ENCODE measurements at places on chromosomes 1 and 21.

DNA sequence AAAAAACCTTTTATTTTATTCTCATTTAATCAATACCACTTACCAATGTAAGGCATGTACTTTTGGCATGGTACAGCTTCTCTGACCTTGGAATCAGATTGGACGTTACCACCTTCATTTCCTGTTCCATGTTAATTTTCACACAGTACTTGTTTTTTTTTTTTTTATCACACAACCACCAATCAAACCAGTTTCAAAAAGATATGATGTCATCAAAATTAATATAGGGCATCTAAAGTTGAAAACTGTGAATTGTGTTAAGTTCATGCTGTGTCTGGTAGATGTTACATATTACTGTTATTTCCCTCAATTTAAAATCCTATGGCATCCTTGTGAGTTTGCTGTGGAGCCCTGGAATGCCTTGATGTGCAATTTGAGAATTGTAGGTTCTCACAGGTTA, 85.1 kb downstream of the NPHS2 start:
- DNase-seq: no peak

DNA sequence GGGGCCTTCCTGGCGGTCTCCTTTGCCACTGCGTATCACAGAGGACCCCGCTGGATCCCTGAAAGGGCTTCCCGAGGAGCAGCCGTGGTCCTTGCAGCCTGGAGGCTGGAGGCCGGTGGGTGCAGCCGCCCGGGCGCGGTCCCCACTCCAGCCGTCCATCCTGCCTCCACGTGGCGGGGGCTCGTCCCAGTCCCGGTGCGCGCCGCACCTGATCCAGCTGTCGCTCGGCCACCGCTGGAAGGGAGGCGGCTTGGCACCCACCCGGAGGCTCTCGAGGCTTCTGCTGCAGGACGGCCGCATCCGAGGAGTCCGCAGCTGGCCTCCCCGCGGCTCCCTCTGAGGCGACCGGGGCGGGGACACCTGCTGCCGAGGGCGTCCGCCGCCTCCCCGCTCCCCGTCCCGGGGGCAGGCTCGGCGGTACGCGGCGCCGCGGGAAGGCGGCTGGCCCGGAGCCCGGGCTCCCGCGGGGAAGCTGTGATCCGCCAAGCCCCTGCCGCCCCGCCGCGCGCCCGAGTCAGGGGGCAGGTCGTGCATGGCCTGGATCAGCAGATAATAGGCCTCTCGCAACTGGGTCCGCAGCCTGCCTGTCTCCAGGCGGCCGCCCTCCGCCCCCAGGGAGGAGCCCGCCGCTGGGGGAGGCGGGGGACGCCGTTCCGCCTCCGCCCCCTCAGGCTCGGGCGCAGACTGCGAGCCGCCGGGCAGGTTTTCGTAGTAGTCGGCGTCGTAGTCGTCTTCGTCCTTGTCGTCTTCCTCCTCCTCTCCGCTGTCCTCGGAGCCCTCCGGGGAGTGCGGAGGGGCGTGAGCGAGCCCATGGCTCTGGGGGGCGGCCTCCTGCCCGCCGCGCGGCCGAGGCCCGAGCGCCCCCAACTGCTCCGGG, at the start of gene SYDE2:
TSS of gene SYDE2 (minus strand) at position 554 of the 877 bp plus-strand sequence. CDS start at position 534, 20 bp downstream.
- DNase-seq: peak; percentile 93

DNA sequence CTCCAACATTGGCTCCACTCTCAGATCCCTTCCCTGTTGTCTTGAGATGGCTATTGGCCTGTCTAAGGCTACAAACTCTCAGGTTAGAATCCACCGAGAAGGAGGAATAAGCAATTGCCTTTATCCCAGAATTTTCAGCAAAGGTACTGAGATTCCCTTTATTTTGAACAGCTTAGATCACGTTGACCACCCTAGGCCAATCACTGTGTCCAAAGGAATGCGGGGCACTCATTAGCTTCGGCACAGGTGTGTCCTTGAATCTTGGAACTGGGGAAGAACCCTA, 6.9 kb downstream of the S100A11 start:
- DNase-seq: no peak

- DNase-seq: peak; percentile 63
Observed at GRCh38 chr1:170967042-170967910, 31.9 kb downstream of the MROH9 start.

DNA sequence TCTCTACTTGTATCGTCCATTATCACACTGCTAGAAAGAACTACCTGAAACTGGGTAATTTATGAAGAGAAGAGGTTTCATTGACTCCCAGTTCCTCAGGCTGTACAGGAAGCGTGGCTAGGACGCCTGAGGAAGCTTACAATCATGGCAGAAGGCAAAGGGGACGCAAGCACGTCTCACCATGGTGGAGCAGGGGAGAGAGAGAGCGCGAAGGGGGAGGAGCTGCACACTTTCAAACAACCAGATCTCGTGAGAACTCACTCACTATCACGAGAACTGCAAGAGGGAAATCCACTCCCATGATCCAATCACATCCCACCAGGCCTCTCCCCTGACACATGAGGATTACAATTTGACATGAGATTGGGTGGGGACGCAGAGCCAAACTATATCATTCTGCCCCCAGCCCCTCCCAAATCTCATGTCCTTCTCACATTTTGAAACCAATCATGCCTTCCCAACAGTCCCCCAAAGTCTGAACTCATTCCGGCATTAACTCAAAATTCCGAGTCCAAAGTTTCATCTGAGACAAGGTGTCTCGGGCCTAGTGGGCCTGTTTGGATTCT, 8.0 kb downstream of the MMEL1 start:
- DNase-seq: no peak

- DNase-seq: no peak
Observed at GRCh38 chr1:223337174-223337869, 26.7 kb downstream of the SUSD4 start.

GRCh38 chr1:213987927-213988506, at the start of gene PROX1:
TSS of gene PROX1 (plus strand) at chr1:213987973. CDS start at chr1:213996536, 8,563 bp downstream.
- peak; percentile 94 for DNase-seq

- no peak for DNase-seq
Observed at GRCh38 chr1:64513545-64513944, 43.6 kb downstream of the CACHD1 start.

GRCh38 chr1:183719289-183719688, 66.2 kb upstream of the APOBEC4 start:
- DNase-seq: no peak

GRCh38 chr1:229300099-229300757, 29.3 kb downstream of the RAB4A start:
- no peak for DNase-seq

DNA sequence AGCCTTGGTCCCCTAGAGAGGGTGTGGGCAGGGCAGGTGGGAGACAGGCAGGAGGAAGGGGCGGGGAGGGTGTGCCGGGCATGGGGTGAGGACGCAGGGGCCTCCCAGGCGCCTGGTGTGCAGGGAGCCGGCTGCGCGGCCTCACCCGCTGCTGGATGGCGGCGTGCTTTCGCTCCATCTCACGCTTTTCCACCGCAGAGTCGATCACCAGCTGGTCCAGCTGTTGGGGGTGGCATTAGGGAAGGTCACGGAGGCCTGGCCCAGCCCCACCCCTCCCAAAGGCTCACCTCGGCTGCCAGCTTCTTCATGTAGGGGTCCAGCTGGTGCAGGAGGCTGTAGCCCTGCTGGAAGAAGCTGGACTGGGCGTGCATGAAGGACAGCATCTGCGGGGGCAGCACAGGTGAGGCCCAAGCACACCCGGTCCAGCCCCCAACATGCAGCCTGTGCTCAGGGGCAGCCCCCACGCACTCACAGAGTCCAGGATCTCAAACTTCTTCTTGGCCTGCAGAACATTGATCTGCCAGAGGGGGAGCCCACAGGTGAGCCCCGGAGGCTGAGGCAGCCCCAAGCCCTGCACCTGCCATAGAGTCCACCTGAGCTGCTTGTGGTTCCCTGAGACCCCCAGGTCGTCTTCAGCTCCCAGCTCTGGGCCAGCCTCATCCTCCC, 7.9 kb downstream of the ACAP3 start:
- no peak for DNase-seq

- no peak for DNase-seq
Observed at GRCh38 chr1:8359617-8360481, 41.9 kb downstream of the SLC45A1 start.

GRCh38 chr1:41041614-41042270, 20.2 kb upstream of the SLFNL1 start:
- DNase-seq: no peak

- no peak for DNase-seq
Observed at GRCh38 chr21:42475036-42475435, 21.0 kb downstream of the RSPH1 start.

GRCh38 chr1:170864238-170864637, 71.1 kb upstream of the MROH9 start:
- peak; percentile 57 for DNase-seq

- DNase-seq: peak; percentile 75
Observed at GRCh38 chr1:34786521-34787325, 5.7 kb downstream of the GJB3 start.
